ENCODE measurements at places on chromosomes 12 and 14.

GRCh38 chr12:49131894-49132461 lies 783 bp upstream of the TUBA1B start:
- no peak for DNase-seq
- H3K4me3 ChIP-seq, result peak overlapping the region; percentile 46
- peak overlapping the region; percentile 68 for H3K27ac ChIP-seq
- H3K36me3 ChIP-seq, result peaks cover 23% of the 10 kb centered on the region
- H3K4me1 ChIP-seq, result peaks cover 15% of the 10 kb centered on the region

GRCh38 chr12:118429688-118430383 lies 53.5 kb downstream of the SUDS3 start:
- no peak overlapping the region for H3K27ac ChIP-seq
- no peaks in the 10 kb centered on the region for H3K27me3 ChIP-seq
- no peaks in the 10 kb centered on the region for H3K4me1 ChIP-seq
- no peaks in the 10 kb centered on the region for H3K36me3 ChIP-seq

DNA sequence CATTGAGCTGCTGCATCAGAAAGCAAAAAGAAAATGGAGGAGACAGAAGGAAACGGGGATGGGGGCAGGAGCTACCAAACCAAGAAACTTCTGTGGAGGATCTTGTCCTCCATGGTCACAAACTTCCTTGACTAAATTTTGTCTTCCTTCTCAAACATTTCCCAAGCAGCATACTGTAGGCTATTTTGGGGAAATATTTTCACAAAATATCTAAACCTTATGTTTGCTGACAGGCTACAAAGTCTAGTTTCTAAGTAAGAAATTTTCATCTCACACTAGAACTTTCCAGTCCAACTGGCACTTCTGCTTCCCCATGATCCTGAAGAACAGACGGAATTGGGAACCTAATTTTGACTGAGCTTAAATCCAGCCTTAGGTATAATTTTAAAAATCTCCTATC lies 552.0 kb downstream of the SNAPC1 start:
- no peaks in the 10 kb centered on the region for H3K4me1 ChIP-seq
- no peak overlapping the region for H3K27ac ChIP-seq
- no peaks in the 10 kb centered on the region for H3K36me3 ChIP-seq
- no peaks in the 10 kb centered on the region for H3K27me3 ChIP-seq
- DNase-seq, result no peak

DNA sequence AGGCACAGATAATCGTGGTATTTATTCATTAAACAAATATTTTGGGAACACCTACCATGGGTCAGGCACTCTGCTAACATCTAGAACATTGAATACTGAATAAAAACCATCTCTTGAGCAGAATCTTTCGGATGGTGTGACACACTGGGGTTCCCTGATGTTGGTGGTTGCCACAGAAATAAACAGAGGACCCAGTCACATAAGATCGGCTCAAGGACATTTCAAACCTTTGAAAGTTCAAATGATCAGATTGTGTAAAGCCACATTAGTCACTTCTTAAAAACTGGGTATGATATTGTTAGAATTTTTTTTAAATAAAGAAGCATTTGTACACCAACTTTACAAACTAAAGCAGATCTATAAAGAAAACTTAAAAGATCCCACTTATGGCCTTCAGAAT lies 39.0 kb downstream of the NR1H4 start:
- H3K4me1 ChIP-seq, result no peaks in the 10 kb centered on the region
- H3K27ac ChIP-seq, result no peak overlapping the region
- no peaks in the 10 kb centered on the region for H3K27me3 ChIP-seq
- no peak for DNase-seq
- no peak overlapping the region for H3K4me3 ChIP-seq

DNA sequence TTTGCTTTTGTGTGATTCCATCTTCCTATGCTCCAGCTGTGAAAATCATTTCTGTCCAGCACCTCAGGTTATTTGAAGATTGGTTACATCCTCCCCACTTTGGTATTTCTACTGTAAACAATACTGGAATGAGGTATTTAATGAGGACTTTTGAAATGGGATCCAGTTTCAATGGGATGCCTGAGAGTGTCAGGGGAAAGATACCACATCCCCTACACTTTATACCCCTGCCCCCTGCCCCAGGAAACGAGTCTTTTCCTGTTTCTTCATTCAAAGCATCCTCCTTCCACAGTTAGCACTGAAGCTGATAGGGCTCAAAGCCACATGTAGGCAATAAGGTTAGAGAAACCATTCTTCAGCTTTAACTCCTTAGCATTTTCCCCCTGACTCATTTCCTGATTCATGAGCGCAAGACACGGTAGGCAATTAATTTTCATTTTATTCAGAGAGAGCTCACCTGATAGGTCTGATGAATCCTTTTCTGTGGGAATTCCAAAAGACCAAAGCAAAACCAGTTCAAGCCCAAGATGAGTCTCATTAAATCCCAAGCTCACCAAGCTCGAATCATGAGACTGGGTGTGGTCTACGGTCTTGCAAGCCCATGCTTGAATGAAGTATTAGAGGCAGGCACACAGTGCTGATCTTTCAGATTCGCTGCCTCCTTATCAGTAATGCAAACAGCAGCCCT lies 143.6 kb upstream of the CRY1 start:
- no peak overlapping the region for H3K4me3 ChIP-seq
- H3K27ac ChIP-seq, result no peak overlapping the region
- no peaks in the 10 kb centered on the region for H3K4me1 ChIP-seq
- DNase-seq, result no peak

- no peaks in the 10 kb centered on the region for H3K27me3 ChIP-seq
- no peak overlapping the region for H3K27ac ChIP-seq
- DNase-seq, result no peak
- no peaks in the 10 kb centered on the region for H3K36me3 ChIP-seq
- H3K4me1 ChIP-seq, result peaks cover under 1% of the 10 kb centered on the region
Measured at GRCh38 chr14:75182821-75183220, 6.4 kb upstream of the TMED10 start.

- H3K27ac ChIP-seq, result no peak overlapping the region
- H3K4me3 ChIP-seq, result no peak overlapping the region
- DNase-seq, result no peak
- H3K36me3 ChIP-seq, result no peaks in the 10 kb centered on the region
- no peaks in the 10 kb centered on the region for H3K27me3 ChIP-seq
- no peaks in the 10 kb centered on the region for H3K4me1 ChIP-seq
Measured at GRCh38 chr12:80419644-80420043, 24.4 kb upstream of the PTPRQ start.

GRCh38 chr14:50012644-50013043 lies 103.7 kb downstream of the VCPKMT start:
- no peaks in the 10 kb centered on the region for H3K27me3 ChIP-seq
- H3K4me3 ChIP-seq, result no peak overlapping the region
- H3K4me1 ChIP-seq, result peaks cover 4% of the 10 kb centered on the region
- no peak overlapping the region for H3K27ac ChIP-seq

DNA sequence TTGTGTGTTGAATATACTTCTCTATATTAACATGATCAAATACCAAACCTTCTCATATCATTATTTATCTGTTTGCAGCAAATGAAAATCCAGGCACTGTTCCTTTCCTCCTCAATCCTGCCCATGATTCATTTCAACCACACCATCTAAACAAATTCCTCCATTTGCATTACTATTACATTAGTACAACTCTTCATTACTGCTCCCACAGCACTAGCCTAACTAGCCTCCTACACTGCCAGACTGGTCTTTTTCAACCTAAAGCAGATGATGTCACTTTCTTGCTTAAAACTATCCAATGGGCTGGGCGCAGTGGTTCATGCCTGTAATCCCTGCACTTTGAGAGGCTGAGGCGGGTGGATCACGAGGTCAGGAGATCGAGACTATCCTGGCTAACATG lies 117.3 kb upstream of the MYF6 start:
- H3K36me3 ChIP-seq, result no peaks in the 10 kb centered on the region
- H3K27ac ChIP-seq, result no peak overlapping the region
- no peak for DNase-seq
- H3K4me3 ChIP-seq, result no peak overlapping the region

GRCh38 chr12:6340745-6341416 lies 995 bp downstream of the TNFRSF1A start:
- no peaks in the 10 kb centered on the region for H3K36me3 ChIP-seq
- DNase-seq, result no peak
- no peaks in the 10 kb centered on the region for H3K27me3 ChIP-seq
- H3K4me1 ChIP-seq, result peaks cover 79% of the 10 kb centered on the region
- H3K27ac ChIP-seq, result peak overlapping the region; percentile 79
- peak overlapping the region; percentile 94 for H3K4me3 ChIP-seq

DNA sequence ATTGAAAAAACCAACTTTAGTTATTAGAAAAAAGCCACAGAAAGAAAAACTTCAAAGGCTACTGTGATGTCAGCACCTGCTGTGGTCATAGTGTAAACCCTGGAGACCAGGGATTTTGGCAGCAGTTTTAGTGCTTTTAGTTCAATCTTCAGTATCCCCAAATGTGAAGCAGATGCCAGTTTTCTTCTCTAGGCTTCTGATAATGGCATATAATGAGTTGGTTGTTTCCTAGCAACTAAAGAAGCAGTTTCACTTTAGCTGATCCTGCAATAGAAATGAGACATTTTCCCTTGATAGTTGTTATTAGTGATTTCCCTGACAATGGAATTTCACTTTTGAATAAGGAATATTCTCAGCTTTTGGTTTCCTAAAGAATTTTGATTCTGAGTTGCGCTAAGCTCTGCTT lies 131.2 kb downstream of the NUBPL start:
- no peak overlapping the region for H3K27ac ChIP-seq
- no peaks in the 10 kb centered on the region for H3K27me3 ChIP-seq
- no peak for DNase-seq
- no peak overlapping the region for H3K4me3 ChIP-seq

- no peak overlapping the region for H3K4me3 ChIP-seq
- no peaks in the 10 kb centered on the region for H3K36me3 ChIP-seq
- no peak for DNase-seq
- H3K4me1 ChIP-seq, result no peaks in the 10 kb centered on the region
Measured at GRCh38 chr12:25377469-25378177, 126.9 kb upstream of the KRAS start.

DNA sequence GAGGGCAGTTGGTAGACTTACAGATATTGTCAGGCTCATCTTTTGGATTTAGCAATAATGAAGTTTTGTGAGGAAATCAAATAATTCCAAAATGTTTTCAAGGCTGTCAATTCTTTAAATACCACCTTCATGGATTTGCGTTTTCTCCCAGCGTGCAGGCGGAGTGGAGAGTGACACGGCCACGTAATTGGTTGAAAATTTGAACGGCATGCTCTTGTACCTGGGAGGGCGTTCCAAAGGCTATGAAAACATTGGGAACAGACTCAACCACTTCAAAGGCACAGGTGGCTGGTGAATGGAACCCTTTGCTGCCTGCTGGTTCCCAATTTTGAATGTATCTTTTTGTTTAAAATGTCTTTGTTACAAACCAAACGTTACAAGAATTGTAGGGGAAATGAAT lies 12.4 kb downstream of the SMIM41 start:
- H3K4me3 ChIP-seq, result no peak overlapping the region
- H3K27ac ChIP-seq, result no peak overlapping the region
- no peak for DNase-seq
- H3K27me3 ChIP-seq, result peaks cover 6% of the 10 kb centered on the region
- no peaks in the 10 kb centered on the region for H3K36me3 ChIP-seq

DNA sequence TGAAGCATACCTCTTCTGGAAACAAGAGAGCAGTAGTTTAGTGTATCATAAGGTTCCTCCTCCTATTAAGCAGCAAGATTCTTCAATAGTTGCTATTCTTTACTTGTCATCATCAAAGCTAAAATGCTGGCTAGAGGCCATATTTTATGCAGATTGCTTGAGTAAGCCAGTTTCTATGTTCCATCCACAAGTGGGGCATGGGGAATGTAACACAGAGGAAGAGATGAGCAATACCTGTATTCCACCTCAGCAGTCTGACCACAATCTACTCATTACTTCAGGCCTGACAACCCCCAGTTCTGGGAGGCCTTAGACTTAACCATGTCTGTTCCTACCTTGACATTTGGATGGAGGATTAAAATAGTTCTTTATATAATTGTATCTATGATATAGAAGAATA lies 423.6 kb downstream of the BTG1 start:
- no peak for DNase-seq
- no peak overlapping the region for H3K27ac ChIP-seq
- no peaks in the 10 kb centered on the region for H3K36me3 ChIP-seq
- H3K4me3 ChIP-seq, result no peak overlapping the region

DNA sequence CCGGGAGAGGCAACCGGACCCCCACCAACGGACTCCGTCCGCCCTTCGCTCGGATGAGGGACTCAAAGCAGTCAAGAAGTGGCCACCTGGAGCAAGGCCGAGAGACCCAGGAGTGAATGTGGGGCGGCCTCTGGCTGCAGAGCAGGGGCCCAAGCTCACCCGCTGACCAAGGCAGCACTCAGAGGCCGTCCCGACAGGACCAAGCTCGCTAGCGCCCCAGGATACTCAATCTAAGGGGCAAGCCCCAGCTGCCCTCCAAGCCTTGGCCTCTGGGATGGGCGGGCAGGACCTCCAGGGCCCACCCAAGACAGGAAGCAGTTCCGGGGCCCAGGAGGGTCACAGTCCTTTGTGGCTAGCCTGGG lies 936 bp downstream of the AKT1 start:
- no peaks in the 10 kb centered on the region for H3K27me3 ChIP-seq
- peaks cover 46% of the 10 kb centered on the region for H3K4me1 ChIP-seq
- peak overlapping the region; percentile 50 for H3K4me3 ChIP-seq
- H3K36me3 ChIP-seq, result peaks cover 24% of the 10 kb centered on the region
- DNase-seq, result no peak

DNA sequence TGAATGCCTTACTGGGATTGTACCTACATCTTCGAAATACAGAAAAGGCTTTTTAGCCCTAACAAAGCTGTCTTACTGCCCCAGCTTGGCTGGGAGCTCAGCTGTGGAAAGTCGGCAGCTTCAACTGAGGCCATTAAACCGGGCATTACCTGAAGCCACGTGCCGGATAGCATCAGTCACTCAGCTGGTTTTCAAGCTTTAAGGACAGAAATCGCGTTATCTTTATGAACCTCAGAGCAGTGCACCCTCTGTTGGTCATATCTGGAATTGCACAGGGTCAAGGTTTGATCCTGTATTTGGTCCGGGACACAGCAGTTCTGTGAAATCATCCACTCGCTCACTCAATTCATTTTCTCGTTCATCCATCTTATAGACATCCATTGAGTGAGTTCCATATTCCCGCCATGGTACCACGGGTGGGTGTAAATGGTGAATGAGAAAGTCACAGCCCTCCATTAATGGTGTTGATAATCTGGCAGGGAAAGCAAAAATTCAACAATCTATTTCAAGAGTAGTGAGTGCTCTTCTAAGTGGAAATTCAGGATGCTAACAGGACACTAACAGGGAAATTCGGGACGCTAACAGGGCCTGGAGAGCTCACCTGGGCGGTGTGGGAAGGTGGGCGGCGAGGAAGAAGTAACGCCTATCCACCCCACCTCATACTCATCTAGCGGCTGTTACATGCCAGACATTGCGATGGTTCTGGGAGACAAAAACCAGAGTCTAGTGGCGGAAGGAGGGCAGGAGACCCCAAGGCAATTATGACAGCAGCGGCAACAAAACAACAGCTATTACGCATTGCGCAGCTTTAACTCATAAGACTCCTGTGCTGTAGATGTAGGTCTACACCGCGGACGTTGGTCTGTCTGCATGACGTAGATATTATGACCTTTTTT lies 60.6 kb upstream of the TCL1A start:
- no peaks in the 10 kb centered on the region for H3K36me3 ChIP-seq
- no peak overlapping the region for H3K4me3 ChIP-seq
- DNase-seq, result peak; percentile 71
